Aorta (tissue), 5 donors: ENCODE measurements at places on chromosomes 5 and 9.

- no peak for DNase-seq
These were observed 200.5 kb upstream of the GAS1 start for GRCh38 chr9:87147839-87148238.

GRCh38 chr9:7166074-7166473 is 408.3 kb downstream of the KDM4C start:
- DNase-seq: no peak

DNA sequence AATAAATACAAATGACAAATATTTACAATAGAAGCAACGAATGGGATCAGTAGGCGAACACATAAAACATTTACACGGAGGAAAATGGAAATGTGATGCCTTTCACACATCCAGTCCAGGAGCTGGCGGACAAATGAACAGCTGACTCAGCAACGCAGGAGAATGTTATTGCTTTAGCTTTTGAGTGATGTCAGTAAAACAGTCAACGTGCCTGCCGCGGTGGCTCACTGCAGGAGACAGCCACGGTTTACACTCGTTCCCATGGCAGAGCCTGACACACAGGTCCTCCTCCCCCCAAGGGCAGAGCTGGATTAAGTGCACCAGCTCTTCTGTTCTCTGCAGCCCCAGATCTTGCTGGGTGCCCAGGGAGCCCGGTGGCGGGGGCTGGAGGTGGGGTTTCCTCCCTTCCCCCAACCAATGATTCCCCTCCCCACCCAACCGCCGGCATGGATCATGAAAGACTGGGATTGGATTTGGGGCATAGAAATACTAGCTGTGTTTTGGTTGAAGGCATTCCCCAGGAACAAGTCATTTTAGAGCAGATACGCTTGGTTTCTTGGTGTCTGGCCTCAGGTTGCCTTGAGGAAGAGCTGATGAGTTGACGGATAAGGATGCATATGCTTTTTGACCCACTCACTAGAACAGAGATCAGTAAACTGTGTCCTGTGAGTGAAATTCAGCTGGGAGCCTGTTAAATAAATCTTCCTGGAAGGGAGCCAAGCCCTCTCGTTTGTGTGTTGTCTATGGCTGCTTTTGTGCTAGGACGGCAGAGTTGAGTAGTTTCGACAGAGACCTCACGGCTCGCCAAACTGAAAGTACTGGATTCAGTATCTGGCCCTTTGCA is 12.5 kb downstream of the STC2 start:
- DNase-seq: peak; percentile 74

GRCh38 chr5:180119903-180120236 is 48.3 kb upstream of the RNF130 start:
- peak; percentile 42 for DNase-seq

DNA sequence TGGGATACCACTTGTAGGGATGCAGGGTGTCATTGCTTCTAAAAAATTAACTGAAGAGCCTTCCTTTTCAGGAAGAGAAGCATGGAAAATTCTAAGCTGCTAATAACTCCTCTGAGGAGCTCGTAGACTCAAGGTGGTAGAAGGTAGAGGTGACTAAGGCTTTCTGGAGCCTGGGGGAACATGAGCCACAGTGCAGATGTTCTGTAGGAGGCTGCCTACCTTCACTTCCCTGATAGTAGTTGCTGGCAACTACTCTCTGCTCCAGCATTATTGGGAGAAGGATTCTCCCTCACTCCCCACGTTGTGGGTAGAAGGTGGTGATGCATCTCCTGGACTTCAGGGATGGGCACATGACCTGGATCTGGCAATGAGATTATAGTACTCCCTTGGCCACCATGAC is 86.7 kb upstream of the STARD4 start:
- DNase-seq: no peak

DNA sequence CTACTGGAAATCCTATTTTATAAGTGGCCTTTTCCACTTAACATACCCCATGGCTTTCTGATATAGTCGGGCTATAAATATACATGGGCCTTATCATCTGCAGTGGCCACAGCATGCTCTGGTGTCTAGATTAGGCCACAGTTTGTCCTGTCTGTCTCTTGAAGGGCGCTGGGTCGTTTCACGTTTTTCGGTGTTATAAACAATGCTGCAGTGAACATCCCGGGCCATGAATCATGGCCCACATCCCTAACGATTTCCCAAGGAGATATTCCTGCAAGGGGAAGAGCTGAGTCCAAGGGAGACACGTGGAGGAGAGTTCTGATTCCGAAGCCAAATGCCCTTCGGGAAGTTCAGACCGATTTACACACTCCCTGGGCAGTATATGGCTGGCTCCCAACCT is 8.4 kb downstream of the PLPP7 start:
- DNase-seq: no peak

DNA sequence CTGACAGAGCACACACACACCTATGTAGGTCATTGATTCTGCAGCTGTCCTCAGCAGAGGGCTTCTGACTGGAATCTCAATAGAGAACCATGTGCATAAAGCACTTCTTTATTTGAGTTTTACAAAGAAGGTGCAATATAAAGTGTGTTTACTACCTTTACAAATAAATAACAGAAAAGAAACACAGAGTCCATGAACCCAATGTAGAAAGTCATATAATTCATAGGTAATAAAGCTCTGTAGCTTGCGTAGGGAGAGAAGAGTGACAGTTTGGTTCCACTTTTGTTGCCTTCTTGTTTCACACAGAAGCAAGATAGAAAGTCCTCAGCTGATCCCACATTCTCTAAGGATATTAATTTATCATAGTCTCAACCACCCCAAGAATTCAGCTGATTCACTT is 149.5 kb downstream of the GABRG2 start:
- no peak for DNase-seq

- no peak for DNase-seq
These were observed 33.2 kb upstream of the FLT4 start for GRCh38 chr5:180682560-180682959.

DNA sequence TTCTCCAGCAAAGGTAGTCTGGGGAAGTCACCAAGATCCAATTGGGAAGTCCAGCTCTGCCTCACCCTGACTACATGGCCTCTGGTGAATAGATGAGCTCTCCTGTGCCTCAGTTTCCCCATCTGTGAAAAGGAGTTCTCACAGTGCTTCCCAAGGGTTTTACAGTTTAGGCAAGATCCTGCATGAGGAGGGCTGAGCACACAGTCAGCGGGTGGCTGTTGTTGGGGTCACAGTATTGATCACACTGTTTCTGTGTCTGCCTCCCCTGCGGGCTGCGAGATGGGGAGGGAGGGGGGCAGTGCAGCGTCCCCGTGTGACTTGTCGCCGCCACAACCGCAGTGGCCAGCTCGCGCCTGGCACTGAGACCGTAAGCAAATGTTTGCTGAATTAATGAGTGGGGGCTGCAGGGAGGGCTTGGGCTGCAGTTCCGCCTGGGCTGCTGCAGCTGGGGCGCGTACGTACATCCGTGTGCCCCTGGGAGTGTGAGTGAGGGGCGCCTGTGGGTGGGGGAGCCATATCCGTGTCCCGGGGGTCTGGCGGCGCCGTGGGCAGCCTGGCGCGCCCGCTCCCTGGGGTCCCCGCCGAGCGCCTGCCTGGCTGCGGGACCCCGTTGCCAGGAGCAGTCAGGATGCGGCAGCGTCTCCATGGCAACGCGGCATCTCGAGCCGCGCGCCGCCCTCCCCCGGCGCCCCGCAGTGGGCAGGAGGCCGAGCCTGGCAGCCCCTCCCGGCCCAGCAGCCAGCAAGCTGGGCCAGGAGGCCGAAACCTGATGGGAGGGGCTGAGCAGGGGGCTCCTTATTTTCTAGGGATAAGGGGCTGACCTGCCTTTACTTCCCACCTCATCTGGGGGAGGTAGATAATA is 31.4 kb upstream of the PSD2 start:
- DNase-seq: peak; percentile 84

- DNase-seq: no peak
These were observed 2.5 kb downstream of the STOM start for GRCh38 chr9:121367306-121368137.

DNA sequence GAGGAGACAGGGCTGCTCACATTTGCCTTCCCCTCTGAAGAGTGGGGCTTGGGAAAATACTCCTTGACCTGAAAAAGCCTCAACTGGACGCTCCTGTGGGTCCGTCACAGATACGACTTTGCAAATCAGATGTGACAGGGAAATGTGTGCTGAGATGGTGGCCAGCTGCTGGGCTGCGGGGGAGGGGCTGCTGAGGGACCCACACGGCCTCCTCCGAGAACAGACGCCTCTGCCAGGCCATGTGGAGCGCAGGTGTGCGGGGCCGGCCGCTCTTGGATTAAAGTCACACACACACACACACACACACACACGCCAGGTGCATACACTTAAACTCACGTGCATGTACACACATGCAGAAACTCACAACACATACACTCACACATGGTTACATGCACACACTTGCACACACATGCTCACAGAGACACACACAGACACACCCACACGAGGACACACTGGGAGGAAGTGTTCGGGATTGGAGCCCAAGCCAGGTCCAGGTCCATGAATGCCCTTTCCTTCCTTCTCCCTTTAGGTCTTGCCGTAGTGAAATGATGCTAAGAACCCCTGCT is 167.4 kb downstream of the GAPVD1 start:
- DNase-seq: peak; percentile 50

DNA sequence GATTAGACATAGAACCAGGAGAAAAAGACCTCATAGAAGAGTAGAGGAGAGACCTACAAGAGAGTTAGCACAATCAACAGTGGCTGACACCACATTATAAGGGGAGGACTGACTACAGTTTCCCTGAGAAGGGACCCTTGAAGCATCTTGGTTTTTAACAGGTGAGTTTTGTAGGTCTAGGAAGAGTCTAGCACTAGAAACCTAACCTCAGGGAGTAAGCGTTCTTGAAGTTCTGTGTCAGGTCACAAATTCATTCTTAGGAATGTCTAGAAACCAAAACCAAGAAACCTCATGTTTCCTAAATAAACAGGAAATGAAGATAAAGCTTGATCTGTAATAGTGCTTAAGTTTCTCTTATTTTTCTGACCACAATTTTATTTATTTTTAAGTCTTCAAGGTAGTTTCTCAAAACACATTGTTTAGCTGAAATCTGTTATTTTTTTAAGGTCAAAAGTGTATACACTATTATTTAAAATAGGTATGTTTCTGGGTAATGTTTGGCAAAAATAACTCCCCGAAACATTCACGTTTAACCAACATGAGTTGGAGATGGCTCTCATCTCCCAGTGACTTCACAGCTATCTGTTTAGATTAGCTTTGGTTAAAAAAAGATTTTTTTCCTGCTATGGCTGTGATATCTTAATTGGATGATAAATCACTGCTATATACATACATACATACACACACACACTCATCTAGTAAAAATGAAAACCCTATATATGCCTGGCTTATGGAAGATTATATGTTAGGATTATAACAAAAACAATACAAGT is 37.1 kb downstream of the MAP3K1 start:
- no peak for DNase-seq

DNA sequence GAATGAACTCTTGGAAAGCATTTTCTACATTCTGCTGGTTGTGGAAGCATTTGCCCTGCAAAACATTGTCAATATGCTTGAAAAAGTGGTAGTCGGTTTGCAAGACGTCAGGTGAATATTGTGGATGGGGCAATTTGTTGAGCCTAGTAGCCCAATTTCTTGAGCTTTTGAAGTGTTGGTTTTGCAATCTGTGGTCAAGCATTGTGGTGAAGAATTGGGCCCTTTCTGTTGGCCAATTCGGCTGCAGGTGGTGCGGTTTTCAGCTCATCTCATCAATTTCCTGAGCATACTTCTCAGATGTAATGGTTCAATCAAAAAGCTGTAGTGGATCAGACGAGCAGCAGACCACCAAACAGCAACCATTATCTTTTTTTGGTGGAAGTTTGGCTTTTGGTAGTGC is 426.8 kb upstream of the CDH9 start:
- DNase-seq: no peak

DNA sequence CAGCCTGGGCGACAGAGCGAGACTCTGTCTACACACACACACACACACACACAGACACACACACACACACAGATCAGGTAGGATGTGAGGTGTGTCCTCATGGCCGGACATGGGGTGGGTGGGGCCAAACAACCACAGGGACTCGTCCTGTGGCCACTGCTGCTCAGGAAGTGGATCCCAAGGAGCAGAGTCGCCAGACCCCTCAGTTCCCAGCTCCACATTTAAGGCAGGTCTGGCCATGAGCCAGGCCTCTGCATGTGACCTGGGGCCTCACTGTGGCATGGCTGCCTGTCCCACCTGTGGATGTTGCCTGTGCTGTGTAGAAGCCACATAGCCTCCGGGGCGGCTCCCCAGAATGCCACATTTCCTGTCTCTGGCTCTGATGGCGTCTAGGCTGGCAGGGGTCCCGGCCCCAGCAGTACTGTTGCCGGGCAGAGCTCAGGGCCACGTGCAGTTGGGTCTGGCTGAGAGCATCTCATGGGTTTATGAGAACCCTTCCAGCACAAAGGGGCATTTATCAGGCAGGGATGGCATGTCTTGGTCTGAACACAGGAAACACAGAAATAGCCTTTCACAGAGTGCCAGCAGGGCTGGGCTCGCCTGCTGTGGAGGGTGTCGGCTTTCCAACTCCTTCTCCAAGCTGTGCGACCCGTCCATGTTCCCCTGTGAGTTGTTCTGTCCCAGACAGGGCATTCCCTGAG is 9.9 kb upstream of the NINJ1 start:
- peak; percentile 81 for DNase-seq

DNA sequence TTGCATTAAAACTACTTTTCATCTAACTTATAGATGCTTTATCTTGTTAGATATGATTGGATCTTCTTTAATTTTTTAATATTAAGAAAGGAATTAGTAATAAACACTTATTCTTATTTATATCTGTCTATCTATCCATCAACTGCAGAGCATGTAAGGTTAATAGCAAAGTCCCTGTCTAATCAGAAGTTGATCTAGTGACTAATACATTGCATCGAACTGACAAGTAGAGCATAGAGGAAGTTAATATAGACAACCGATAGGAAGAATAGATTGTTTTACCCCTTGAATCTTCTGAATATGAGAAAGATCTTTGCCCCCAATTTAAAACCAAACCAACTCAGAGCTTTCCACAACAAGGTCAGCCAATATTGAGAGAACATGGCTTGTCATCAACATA is 862.0 kb upstream of the CDH6 start:
- no peak for DNase-seq

- DNase-seq: no peak
These were observed 3.6 kb upstream of the IL4 start for GRCh38 chr5:132669966-132670882.

DNA sequence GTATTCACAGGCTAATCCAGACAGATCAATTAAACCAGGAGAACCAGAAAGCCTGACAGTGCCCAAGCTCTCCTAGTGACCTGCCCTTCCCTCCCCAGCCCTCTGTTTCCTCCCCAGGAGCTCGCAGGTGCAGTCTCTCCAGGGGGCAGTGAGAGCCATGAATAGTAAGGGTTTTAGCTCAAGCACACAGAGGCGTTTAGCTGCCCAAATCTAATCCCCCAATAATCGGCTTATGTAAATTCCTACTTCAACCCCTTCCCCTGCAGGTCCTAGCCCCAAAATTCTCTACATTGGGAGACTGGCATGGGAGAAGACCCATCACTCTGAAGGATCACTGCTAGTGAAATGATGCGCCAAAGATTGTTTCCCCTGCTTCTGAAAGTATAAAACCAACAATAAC is 10.5 kb upstream of the TAL2 start:
- DNase-seq: no peak
